ENCODE measurements at places on chromosomes 2 and 18.

- DNase-seq: peak; percentile 38
Observed at GRCh38 chr2:185859506-185859905, 120.9 kb downstream of the FSIP2 start.

DNA sequence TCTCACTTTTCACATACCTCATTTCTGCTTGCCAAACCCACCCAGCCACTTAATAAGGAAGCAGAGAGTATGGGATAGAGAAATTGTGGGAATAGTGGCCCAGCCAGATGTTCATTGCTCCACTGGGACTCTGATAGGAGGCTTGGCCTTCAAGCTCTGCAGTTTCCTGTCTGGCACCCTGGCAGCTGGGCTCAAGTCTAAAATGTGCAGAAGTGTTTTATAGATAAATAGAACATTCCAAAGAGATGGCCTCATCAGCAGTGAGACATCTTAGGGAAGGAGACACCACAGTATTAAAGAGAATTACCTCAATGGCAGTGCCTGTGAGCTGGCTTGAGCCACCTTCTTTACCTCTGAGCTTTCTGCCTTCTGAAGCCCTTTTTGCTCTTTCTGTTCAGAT, 24.7 kb downstream of the COPS7B start:
- peak; percentile 85 for DNase-seq

GRCh38 chr2:37344453-37345361, at the start of gene QPCT:
TSS of gene QPCT (plus strand) at chr2:37344630. CDS start at chr2:37344732, 102 bp downstream.
- DNase-seq: peak; percentile 67

DNA sequence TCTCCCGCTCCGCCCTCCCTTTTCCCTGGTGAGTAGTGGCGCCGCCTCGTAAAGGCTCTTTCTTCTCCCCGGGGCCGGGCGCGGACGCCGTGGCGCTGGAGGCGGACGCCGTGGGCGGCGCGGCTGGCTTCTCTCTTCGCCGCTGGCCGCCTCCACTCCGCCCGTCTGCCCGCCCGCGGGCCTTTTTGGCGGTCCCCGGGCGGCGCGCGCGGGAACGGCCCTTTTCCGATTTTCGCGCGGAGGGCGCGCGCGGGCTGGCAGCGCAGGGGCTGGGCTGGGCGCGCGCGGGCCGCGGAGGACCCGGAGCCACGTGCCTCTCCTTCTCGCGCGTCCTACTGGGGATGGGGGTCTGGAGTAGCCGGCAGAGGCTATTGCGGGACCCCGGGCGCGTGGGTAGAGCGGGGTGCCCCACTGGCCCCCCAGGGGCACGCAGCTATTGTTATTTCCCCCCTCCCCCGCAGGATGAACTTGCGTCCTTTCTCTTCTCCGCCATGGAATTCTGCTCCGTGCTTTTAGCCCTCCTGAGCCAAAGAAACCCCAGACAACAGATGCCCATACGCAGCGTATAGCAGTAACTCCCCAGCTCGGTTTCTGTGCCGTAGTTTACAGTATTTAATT, 472 bp downstream of the SLC20A1 start:
- DNase-seq: no peak
